Activated CD8-positive, alpha-beta memory T cell treated with anti-CD3 and anti-CD28 coated beads, Interleukin-2, amount 50 U/mL, for 4 hours (primary cell): ENCODE measurements at places on chromosomes 7 and 10.

DNA sequence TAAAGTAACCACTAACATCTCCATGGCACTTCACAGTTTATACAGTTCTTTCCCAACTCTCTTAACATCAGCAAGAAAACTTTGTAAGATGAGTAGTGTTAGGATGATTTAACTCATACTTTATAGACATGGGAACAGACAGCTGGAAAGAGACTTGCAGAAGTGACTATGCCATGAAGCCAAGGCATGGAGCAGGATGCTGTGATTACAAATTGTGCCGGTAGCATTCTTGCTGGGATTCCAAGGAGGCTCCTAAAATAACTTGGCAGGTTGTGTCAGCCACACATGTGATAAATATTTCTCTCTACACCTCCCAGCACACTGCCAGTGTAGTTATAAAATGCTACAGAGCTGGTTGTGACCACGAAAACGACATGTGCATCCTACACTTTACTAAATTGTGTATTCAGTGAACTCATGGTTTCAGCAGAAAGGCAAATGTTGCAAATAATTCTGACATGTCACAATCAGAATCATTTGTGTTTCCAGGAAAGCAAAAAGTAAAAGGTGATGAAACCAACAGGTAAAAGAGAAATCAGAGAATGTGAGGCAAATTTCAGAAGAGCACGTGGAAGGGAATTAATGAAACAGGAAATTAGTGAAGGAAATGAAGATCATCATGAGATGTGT lies 5.6 kb upstream of the CYP3A4 start:
- no peak for DNase-seq

DNA sequence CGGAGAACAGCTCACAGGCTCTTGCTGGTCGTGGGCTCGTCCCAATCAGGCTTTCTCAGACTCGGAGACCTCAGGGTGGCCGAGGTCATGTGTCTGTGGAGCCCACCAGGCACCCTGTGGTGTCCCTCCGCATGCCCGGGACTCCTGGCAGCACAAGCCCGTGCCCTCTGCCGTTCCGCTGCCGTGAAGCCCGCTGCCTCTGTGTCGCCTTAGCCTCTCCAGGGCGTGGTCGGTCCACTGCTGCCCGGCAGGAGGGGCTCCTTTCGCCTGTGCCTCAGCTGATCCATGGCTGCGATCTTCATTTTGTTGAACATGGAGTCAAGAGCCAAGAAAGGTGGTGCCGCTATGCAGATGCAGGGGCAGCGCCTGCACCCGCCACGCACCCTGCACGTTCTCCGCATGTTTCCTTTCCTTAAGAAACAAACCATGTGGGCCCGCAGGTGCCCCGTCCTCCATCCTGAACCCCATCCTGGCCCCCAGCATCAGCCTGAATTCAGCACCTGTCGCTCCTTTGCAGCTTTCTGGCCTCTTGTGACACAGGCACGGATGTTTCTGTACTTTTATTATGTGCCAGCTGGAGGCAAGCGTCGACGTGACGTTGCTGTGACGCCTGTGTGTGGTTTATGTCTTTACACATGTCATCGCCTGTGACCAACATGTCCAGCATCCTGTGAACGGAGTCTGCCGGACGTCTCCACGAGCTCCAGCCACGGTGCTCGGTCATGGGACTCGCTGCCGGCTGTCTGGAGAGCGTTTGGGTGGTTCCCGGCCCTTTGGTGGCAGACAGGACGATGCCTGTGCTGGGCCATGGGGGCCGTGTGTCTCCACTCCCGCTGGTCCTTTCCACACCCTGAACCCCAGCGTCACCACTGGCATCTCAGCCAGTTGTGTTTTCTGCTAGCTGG lies 69.9 kb downstream of the NKX6-2 start:
- DNase-seq = no peak

DNA sequence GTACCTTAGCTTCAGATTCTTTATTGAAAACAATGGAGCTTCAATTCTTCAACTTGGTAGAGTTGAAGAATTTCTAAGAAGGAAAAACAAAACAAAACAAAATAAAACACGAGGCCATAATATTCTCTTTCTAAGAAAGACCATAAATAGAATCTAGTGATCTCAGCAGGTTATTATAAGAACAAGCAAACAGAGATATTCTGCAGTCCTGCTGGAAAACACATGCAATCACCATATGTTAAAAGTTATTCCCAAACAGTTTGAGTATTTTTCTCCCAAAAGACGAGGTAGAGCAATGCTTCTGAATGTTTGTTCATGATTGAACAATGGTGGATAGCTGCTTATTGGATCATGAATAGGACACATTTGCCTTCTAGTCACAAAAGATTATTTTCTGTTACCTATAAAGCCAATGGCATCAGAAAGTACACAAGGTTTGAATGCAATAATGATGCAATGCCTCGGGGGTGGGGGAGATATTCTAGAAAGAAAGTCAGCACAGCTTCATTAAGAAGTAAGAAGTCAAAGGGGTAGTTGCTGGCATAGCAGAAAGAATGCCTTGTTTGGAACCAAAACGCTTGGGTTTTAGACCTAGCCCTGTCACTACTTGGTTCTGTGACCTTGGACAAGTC lies 59.3 kb downstream of the CREB3L2 start:
- DNase-seq = no peak

GRCh38 chr7:70463352-70463938 lies 668.5 kb upstream of the GALNT17 start:
- no peak for DNase-seq
